Ureter (tissue), 1 donor: ENCODE measurements at places on chromosomes 2 and 18. TPM values are rescaled to one million over a fixed set of nuclear protein-coding genes. Genes with fewer than 3 reads are reported as not detected.

SLC23A3 gene
- 1.6 TPM for total RNA-seq

TCF7L1 gene
- 15.5 TPM for total RNA-seq

KCNG2 gene
- total RNA-seq, result not detected

CFAP53 gene
- total RNA-seq, result 0.81 TPM

SIX3 gene
- total RNA-seq, result not detected

SEPTIN10 gene
- total RNA-seq, result 91.7 TPM

SCN1A gene
- total RNA-seq, result not detected

SNORC gene
- 7.3 TPM for total RNA-seq

PSMA8 gene
- not detected for total RNA-seq
